Coronary artery (tissue), 2 donors: ENCODE measurements at places on chromosomes 1 and 21.

DNA sequence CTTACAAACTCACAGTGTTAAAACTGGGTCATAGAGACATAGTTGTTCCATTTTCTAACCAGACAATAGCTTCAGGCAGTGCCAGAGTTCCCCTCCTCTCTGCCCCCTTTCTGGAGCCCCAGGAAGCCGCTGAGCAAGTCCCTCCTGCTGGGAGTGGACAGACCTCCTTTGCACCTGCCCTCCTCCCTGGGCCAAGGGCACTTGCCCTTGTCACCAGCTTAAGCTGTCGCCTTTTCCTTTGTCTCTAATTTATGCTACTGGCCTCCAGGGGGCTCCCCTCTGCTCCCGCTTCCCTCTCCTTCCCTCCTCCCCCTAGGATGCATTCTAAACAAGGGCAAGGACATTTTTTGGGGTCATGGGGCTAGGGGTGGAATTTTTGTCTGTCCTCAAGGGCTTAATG lies 182.4 kb downstream of the MIS18A start:
- DNase-seq: no peak

DNA sequence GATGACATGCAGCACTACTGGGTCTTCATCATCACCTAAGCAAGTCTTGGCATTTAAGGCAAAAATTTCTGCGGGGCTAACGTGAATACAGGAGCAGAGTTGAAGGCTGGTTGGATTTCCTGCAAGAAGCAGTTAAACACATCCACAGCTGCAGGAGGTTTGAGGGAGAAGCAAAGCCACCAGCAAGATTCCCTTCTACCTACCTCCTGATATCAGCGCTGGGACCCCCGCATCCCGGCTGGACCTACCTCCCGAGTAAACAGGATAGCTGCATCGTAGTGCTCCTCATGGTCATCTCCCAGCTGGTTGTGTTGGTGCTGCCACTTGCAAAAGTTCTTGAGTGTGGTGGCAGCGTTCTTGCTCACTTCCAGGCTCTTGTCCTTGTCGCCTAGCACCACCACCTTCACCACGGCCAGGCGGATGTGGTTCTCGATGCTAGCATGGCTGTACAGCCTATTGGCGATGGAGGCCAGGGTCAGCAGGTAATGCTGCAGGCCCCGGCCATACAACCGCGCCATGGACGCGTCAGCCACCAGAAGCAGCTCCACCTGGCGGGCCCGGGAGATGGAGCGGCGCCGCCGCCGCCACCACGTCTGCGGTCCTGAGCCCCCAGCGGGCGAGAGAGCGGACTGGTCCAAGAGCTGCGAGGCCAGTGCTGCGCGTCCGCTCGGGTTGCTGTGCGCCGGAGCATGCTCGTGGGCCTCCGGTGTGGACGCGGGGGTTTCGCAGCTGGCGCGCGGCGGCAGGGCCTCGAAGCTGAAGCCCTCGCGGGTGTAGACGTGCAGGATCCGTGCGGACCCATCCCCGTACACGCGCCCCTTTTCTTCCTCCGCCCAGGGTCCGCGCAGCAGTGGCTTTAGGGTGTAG lies 1.6 kb downstream of the ADAMTS5 start:
- peak; percentile 75 for DNase-seq

DNA sequence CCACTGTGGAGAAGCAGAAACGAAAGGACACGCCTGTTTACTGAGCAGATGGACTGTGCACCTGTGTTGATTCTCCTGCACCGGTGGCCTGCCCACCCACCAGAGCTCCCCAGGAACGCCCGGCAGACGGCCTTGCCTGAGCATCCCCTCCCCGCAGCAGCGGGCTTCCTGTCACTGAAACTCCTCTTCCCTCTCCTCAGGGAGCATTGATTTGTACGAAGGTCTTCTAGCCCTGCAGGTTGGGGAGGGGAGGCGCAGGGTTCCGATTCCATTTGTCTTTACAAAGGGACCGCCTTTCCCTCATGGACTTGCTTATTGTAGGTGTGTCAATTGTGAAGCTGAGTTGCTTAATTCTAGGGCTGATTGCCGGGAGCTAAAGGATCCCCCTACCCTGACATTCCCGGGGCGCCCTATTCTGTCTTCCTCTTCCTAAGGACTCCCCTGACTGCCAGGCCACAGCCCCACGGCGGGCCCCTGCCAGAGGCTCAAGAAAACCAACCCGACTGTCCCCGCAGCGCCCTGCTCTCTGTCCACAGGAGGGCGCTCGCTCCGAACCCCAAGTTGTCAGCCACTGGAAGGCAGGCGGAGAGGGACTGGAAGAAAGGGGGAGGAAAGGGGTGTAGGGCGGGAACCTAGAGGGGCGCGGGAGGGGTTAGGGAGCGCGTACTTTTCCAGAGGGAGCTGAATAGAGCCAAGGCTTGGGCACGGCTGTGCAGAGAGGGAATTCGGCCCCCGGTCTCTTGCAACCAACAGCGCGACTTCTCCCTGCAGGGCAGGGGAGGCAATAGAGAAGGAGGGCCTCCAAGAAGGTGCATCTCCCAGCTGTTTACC lies 2.8 kb downstream of the S100A6 start:
- peak; percentile 93 for DNase-seq

GRCh38 chr1:13706046-13706445 lies 6.1 kb downstream of the PRDM2 start:
- DNase-seq: no peak

DNA sequence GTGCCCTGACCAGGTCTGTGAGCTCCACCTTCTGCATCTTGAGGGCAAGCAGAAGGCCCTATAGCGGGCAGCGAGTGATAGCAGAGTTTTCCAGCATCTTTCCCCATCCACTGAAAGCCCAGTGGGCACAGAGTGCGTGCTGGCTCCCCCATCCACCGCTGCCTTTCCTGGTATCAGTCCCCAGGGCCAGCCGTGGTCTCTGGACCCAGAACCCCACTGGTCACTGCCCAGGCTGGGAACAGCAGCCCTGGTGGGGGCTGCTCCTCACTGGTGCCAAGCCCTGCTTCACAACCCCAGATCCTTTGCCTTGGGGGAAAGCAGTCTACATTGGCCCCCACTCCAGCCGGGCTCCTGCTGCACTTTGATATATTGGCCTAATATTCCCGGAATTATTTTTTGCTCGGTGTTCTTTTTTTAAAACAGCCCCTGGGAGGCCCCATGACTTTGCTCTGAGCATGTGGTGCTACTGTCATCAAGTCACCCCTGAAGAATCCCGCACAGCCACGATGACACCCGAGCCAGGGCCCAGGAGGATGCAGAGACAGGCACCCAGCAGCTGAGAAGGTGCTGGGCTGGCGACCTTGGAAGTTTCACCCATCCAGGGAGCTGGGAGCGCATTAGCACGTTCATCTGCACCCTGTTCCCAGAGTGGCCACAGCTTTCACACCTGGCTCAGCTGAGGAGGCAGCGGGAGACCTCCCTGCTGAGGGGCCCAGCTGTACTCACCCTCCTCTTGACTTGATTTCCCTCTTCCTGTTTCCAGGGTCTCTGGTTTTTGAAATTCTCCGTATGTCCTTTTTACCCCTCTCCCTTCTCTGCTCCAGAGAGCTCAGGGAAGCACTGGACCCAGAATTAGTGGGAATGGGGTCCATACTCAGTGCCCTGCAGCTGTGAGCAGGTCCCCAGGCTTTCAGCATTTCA lies 56.9 kb downstream of the KLHDC7A start:
- DNase-seq: peak; percentile 55

- no peak for DNase-seq
These were observed 5.1 kb downstream of the PAFAH2 start for GRCh38 chr1:25992689-25993171.

DNA sequence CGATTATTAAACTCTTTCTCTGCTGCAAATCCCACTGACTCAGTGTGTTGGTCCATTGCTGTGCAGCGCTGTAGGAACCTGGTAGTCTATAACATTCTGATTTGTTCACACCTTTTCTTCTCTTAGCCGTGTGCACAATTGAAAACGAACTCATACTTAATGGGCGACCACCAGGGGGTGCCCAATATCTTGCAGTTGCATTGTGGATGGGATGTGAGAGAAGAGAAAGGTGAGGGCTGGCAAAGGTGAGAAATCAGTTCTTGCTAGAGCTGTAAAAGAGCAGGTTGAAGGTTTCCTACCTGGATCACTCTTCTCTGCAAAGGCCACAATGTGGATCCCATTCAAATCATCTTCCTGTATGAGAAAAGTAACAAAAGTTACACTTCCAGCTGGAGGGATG lies 51.0 kb downstream of the CASQ2 start:
- no peak for DNase-seq

DNA sequence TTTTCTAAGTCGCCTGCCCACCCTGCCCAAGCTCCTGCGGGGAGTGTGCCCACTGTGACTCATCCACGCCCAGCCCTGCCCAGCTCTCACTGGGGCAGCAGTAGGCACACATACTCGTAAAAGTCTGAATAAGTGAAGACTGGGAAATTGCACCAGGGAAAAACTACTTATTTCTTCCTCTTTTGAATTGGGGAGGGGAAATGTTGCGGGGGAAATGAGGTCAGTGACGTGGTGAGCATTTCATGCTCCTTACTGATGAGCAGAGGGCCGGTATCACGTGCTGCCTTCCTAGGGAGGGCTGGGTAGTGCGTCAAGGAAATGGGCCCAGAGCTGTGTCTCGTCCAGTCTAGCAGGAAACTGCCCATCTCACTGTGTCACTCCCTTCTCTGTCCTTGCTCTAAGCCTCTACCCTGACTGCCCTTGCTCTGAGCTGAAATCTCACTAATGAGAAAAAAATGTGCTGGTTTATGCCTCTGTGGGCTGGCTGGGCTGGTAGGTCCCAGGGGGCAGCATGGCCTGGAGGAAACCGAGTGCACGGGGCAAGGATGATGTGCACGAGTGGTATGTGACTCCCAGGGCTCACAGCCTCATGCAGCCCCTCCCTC lies 13.5 kb upstream of the TNFRSF1B start:
- no peak for DNase-seq

DNA sequence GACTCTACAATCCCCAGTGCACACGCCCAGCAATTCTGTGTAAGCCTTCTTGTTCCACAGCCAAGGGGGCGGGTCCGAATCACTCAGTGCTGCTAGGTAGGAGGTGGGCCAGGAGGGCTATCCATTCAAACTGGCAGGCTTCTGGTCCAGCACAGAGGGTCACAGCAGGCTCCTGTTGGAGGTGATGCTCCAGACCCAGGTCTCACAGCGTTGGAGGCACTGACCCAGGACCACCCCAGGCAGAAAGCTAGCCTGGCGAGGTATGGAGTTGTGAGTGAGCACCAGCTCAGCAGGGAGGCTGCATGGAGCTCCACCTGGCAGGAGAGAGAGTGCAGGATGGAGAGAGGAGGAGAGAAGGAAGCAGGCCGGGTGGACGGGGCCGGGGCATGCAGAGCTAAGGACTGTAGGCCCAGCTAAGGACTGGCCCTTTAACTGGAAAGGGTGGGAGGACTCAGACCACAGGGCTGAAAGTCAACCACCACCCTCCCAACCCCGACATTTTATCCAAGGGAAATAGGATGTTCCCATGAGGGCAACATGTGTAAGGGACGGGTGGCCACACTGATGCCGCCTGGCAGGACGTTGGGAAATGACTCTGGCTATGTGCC lies 38.7 kb downstream of the GPR161 start:
- DNase-seq: peak; percentile 65

GRCh38 chr1:162649583-162649982 lies 17.3 kb downstream of the DDR2 start:
- no peak for DNase-seq

GRCh38 chr21:44756423-44757185 lies 45.0 kb downstream of the UBE2G2 start:
- no peak for DNase-seq

DNA sequence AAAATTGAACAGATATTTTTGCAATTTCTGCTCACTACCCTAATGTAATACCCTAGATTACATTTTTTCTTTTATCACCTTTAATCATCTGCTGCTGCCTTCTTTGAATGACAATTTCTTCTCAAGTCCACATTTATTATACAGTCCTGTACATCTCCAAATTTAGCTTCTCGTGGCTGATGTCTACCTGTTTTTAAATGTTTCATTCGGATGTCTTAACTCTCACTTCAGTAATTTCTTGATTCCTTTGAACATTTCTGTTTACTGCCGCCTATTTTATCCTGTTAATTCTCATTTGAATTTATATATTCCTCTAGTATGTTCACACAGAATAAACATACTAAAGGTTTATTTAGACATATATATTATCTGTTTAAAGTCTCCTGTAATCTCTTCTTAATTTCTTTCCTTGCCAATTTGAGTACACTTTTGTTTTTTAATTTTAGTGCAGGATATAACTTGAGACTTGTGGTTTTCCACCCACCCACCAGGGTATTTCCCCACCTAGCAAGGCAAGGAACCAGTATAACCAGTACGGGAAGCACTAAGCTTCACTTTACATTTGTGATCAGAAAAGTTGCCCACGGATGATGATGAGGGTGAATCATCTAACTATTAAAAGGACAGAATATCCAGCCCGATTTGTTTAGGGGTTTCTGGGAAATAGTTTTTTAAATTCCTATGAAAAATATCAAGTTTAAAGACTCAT lies 12.7 kb downstream of the INSL5 start:
- no peak for DNase-seq

GRCh38 chr21:42286416-42286815 lies 28.8 kb downstream of the TFF3 start:
- no peak for DNase-seq

- DNase-seq: no peak
These were observed 81.9 kb upstream of the EDN2 start for GRCh38 chr1:41566274-41566885.
